ENCODE measurements at places on chromosomes 16 and 17. TPM values are rescaled to one million over a fixed set of nuclear protein-coding genes. Genes with fewer than 3 reads are reported as not detected.

The PIMREG gene
- 3.0 TPM for total RNA-seq

The GRAP gene
- 11.1 TPM for total RNA-seq

The VASN gene
- 32.9 TPM for total RNA-seq

The ARHGDIG gene
- 0.58 TPM for total RNA-seq

The CCDC144A gene
- total RNA-seq: 1.8 TPM

The SBK1 gene
- total RNA-seq: 2.7 TPM

DNA sequence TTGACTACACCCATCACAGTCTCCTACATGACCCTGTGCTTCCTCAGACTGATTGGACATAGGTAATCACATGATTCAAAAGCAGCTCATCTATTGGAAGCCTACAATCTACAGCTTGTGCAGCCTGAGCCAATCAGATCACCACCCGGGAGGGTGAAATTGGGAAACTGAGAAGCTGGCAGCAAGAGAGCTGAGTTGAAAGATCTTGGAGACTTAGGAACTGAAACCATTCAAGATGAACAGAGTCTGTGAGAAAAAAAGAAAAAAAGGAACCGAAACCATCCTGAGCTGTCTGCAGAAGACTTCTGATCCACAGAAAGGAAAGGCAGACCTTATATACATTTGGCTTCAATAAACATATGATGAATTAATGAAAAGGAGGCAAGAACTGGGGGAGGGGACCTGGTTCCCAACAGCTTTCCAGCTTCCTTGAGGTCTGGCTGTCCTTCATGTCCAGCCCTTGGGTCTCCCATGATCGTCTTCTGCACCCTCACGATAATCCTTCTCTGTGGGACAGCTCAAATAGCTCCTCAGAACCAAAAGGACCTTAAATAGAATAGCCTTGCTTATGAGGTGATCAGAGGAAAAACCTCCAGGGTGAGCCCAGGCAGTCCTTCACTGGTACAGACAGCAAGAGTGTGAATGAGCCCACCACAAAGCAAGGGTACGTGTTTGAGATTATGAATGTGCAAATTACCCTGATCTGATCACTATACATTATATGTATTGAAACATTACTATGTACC is 32.6 kb downstream of the PLXDC1 start:
- no peak overlapping the region for H3K27ac ChIP-seq
- no peak for DNase-seq
- no peaks in the 10 kb centered on the region for H3K36me3 ChIP-seq
- H3K4me3 ChIP-seq: no peak overlapping the region
- H3K4me1 ChIP-seq: no peaks in the 10 kb centered on the region
- H3K27me3 ChIP-seq: no peaks in the 10 kb centered on the region

DNA sequence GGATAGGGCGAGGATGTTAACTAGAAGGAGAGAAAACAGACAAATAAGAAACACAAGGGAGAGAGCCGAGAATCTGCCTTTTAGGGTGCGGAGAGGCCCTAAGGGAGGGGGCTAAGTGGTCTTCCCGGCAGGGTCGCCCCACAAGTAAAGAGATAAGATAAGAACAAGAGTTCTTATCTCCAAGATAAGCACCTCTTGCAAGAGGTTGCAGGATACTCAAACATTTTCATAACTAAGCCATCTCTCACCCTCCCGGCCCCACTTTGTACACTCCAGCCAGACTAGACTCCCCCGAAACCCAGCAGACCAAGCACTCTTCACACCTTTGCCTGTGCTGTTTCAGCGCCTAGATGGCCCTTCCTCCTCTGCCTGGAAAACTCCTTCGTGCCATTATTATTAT is 14.3 kb downstream of the ZNF319 start:
- no peaks in the 10 kb centered on the region for H3K36me3 ChIP-seq
- H3K27ac ChIP-seq: peak overlapping the region; percentile 37
- H3K4me1 ChIP-seq: peaks cover 9% of the 10 kb centered on the region
- peaks cover 17% of the 10 kb centered on the region for H3K27me3 ChIP-seq
- H3K4me3 ChIP-seq: no peak overlapping the region
- DNase-seq: peak; percentile 32

DNA sequence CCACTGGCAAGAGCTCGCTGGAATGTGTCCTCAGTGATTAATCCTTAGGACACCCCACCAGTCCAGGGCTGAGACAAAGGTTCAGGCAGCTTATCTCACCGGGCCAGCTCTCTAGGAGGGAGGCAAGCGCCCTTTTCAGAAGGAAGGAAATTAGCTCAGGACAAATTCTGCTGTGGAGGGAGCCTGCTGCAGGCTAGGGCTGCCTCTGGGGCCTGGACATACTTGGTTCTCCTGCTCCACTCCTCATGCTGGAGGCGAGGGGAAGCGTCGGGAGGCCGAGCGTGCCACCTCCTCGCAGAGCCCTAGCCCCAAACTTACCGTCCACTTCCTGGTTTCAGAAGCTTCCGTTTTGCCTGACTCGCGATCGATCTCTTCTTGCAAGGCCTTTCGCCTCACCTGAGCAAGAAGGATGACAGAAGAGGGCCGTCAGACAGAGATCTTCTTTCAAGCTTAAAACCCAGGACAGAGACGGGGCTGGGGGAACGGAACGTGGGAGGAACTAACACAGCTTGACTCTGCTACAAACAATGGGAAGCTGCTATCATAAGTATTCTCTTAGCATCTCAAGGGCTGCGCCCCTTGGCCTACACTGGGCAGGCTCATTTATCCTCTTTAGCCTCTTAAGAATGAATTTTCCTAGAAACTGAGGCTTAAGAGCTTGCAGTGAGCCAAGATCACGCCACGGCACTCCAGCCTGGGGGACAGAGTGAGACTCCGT is 7.7 kb downstream of the KNOP1 start:
- no peaks in the 10 kb centered on the region for H3K4me1 ChIP-seq
- no peak overlapping the region for H3K4me3 ChIP-seq
- no peak for DNase-seq
- peaks cover 58% of the 10 kb centered on the region for H3K36me3 ChIP-seq
- H3K27me3 ChIP-seq: no peaks in the 10 kb centered on the region

- DNase-seq: no peak
- H3K27me3 ChIP-seq: no peaks in the 10 kb centered on the region
- H3K4me1 ChIP-seq: no peaks in the 10 kb centered on the region
- H3K27ac ChIP-seq: no peak overlapping the region
These were observed 10.0 kb downstream of the LITAFD start for GRCh38 chr16:8892101-8892575.

GRCh38 chr17:7382901-7383300 is 2.0 kb downstream of the TNK1 start:
- no peaks in the 10 kb centered on the region for H3K36me3 ChIP-seq
- H3K4me3 ChIP-seq: no peak overlapping the region
- no peak for DNase-seq
- H3K4me1 ChIP-seq: peaks cover 15% of the 10 kb centered on the region
- no peaks in the 10 kb centered on the region for H3K27me3 ChIP-seq

- no peak for DNase-seq
- no peaks in the 10 kb centered on the region for H3K27me3 ChIP-seq
- no peaks in the 10 kb centered on the region for H3K36me3 ChIP-seq
- no peaks in the 10 kb centered on the region for H3K4me1 ChIP-seq
- no peak overlapping the region for H3K4me3 ChIP-seq
- H3K27ac ChIP-seq: no peak overlapping the region
These were observed 366.2 kb upstream of the EEF2KMT start for GRCh38 chr16:5463820-5464219.

DNA sequence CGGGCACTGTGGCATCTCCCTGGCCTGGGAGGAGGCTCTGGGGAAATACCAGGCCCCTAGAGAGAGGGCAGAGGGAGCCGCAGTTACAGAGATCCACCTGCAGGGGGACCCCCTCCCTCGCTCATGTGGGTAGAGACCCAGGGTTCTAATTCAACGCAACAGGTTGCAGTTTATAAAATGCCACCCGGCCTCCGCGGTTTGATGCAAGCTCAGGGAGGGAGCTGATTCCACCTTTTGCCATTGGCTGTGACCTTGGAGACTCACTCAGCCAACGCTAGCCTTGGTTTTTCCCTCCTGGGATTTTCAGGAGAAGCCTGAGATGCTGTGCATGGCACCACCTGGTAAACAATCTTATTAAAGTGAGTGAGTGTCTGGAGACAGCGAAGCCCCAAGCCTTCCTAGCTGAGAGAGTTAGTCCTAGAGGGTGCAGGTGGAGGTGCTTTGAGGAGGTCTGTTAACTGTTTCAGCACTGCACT is 12.1 kb downstream of the TTLL6 start:
- peak; percentile 49 for DNase-seq
- no peaks in the 10 kb centered on the region for H3K36me3 ChIP-seq
- no peak overlapping the region for H3K27ac ChIP-seq
- peaks cover 5% of the 10 kb centered on the region for H3K27me3 ChIP-seq
- H3K4me3 ChIP-seq: no peak overlapping the region
- H3K4me1 ChIP-seq: peaks cover 15% of the 10 kb centered on the region

DNA sequence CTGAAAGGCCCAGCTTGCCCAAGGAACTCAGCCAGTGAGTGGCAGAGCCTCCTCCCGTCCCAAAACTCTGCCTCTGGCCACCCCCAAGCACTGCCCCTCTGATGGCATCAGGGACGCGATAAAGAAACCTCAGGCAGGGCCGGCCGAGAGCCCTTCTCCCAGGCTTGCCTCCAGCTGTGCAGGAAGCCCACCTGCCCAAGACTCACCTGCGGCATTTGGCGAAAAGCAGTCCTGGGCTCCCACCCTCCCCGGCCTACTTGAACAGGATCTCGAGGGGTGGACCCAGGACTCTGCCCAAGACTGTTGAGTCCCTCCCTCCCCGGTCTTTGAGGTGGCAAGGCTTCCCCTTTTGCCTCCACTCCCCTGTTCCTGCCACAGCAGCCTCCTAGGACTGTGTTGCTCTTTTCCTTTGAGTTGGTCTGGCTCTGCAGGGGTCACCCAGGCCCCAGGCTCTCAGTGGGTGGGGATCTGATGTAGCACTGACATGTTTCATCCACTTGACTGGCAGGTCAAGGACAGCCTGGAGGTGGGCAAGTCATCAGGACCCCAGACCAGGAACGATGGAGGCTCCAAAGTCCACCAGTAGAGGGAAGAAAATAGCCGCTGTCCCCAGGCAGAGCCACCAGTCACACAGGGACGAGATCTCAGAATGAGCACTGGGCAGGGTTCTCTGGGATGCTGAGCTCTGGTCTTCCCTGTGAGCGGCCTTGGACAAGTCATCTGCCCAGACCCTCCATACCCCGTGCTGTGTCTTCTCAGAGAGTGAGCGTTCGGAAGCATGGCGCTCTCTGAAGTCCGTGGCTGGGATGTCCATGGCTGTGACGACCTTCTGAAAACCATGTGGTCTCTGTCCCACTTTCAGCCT is 111.0 kb upstream of the TNRC6C start:
- H3K4me3 ChIP-seq: no peak overlapping the region
- no peaks in the 10 kb centered on the region for H3K4me1 ChIP-seq
- H3K36me3 ChIP-seq: no peaks in the 10 kb centered on the region
- H3K27ac ChIP-seq: no peak overlapping the region
- H3K27me3 ChIP-seq: no peaks in the 10 kb centered on the region

GRCh38 chr16:4372578-4373355 is 1.1 kb downstream of the VASN start:
- peak overlapping the region; percentile 1 for H3K27ac ChIP-seq
- no peaks in the 10 kb centered on the region for H3K27me3 ChIP-seq
- peaks cover 2% of the 10 kb centered on the region for H3K36me3 ChIP-seq
- H3K4me3 ChIP-seq: peak overlapping the region; percentile 39

DNA sequence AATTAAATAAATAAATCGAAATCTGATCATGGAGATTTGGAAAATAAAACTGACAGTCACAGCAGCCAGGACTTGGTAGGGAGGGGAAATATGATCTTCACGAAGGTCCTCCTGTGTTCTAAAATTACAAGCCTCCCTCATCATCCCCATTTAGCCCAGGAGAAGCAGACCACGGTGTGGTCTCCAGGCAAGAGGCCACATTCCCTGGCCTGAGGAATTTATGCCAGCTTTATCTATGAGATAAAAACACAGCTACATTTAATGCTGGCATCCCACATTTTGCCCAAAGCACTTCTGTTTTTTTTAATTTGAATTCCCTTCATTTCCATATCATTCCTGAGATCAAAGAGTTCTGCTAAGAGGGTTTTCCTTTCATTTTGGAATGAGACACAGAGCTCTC is 43.2 kb downstream of the ABCC12 start:
- no peak overlapping the region for H3K4me3 ChIP-seq
- no peaks in the 10 kb centered on the region for H3K36me3 ChIP-seq
- H3K27me3 ChIP-seq: no peaks in the 10 kb centered on the region
- no peak for DNase-seq
